Adrenal gland (tissue), 19 donors: ENCODE measurements at places on chromosomes 16 and 17. TPM values are rescaled to one million over a fixed set of nuclear protein-coding genes. Genes with fewer than 3 reads are reported as not detected.

- no peak for DNase-seq
Measured at GRCh38 chr17:21379080-21379711, 3.0 kb downstream of the KCNJ12 start.

Gene KRT33B
- polyA plus RNA-seq: not detected

DNA sequence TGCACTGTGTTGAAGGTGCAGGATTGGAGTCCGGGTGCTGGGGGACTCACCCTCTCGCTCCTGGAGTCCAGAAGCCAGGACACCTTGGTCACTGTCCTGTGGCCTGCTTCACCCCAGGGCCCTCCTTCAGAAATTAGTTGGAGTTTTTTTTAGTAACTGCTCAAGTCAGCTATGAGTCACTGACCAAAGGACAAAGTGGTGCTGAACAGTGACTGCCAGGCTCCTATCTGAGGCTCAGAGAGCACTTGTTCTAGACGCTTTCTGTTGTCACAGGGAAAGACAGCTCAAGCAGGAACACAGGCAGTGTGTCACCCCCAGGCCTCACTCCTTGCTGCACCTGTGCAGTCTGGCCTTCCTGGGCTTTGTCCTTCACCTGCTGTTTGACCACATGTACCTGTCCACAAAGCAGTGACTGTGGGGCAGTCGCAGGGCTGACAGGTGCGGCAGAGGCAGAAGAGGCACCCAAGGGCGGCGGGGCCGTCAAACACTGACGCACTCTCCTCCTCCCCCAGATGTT is 4.1 kb upstream of the FAAP100 start:
- peak; percentile 67 for DNase-seq

DNA sequence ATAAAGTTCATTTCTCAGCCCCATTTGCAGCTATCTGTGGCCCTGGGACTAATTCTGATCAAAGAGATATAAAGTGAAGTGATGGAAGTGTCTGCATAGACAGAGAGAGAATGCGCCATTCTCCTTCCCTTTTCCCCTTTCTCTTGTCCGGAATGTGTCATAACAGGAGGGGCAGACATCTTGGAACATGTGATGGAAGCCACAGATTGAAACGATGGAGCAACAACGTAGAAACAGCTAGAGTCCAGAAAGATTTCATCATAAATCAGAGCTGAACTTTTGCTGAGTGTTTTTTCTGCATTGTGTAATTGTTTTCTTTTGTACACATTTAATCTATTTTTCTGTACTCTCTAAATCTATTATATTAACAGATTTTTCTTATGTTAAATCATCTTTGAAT is 11.3 kb downstream of the ASGR1 start:
- DNase-seq: no peak

Gene SNRNP25
- 35.3 TPM for polyA plus RNA-seq

Gene SOX8
- polyA plus RNA-seq: 2.1 TPM

Gene NOD2
- polyA plus RNA-seq: 1.5 TPM

- no peak for DNase-seq
Measured at GRCh38 chr17:67239597-67239996, 5.4 kb downstream of the HELZ start.

Gene ZMYND15
- polyA plus RNA-seq: 3.3 TPM

- no peak for DNase-seq
Measured at GRCh38 chr16:65665586-65665985, 543.7 kb upstream of the CDH11 start.
